ENCODE measurements at places on chromosomes 6 and 20.

- DNase-seq = no peak
Observed at GRCh38 chr20:63162206-63162795, 53.6 kb downstream of the YTHDF1 start.

- DNase-seq = no peak
Observed at GRCh38 chr6:144898052-144898689, 613.0 kb downstream of the UTRN start.

- DNase-seq = no peak
Observed at GRCh38 chr6:6661684-6662083, 73.2 kb downstream of the LY86 start.

GRCh38 chr6:121732641-121733040, 297.2 kb downstream of the GJA1 start:
- no peak for DNase-seq

DNA sequence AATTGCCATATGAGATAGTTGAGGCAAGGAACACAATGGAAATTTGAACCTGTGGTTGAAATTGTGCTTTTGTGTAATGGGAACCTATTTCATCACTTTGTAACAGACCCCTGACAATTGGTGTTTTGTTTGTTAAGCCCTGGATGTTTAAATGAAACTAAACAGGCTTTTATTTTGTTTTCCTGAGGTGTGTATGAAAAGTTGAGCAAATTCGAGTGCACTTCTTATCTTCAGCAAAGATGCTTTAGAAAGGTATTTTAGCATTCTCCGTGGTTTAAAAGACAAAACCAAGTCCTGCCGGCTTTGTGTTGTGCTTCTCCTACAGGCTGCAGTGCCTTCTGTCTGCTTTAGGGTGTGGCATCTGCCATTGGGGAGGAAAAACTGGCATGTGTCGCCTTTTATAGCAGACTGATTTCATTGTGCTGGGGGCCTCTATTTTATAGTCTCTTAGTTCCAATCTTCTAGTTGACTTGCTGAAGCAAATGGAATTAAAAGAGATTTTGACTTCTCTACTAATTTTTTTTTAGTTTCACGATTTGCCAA, 2.2 kb upstream of the ARID1B start:
- no peak for DNase-seq

- no peak for DNase-seq
Observed at GRCh38 chr20:4987130-4987529, 14.2 kb downstream of the SLC23A2 start.

DNA sequence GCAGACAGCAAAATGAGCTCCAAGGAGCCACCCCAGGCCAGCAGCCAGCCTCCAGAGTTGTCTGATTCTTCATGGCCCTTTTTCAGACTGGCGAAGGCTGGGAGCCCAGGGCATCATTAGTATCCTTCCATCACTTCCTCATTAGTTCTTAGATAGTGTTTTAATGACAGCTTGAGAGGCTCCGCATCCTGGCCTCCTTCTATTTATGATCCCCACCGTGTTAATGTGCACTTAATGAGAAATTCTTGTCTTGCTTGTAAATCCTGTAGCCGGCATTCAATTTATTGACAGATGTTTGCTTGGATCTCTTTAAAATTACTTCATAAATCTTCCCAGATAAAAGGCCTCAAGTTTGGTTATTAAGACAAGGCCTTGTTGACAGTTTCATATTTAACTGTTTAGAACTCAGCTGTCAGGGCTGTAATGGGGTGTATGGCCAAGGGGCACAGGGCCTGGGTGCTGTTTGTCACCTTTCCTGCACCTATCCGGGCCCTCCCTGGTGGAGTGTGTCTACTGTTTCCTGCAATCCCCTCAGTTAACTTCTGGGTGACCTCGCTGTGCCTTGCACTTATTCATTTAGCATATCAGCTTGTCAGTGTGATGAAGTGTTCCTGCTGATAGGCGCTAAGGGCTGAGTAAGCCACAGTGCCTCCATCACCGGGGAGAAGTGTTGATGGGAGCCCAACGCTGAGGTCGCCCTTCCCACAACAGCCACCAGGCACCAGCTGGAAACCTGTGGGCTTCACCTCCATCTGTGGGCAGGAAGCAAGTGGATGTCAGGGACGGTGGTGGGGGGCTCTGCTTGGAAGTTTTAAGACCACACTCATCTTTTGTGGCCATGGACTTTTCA, 169.3 kb downstream of the TSHZ2 start:
- no peak for DNase-seq

All from stimulated activated CD8-positive, alpha-beta memory T cell treated with anti-CD3 and anti-CD28 coated beads, Interleukin-2, amount 100 ng/mL, for 1 hour (primary cell).